ENCODE measurements at places on chromosomes 2 and 18.

- no peak for DNase-seq
Observed at GRCh38 chr2:158716121-158716791, 78.9 kb upstream of the DAPL1 start.

- DNase-seq = no peak
Observed at GRCh38 chr2:222303045-222303827, 4.4 kb upstream of the PAX3 start.

DNA sequence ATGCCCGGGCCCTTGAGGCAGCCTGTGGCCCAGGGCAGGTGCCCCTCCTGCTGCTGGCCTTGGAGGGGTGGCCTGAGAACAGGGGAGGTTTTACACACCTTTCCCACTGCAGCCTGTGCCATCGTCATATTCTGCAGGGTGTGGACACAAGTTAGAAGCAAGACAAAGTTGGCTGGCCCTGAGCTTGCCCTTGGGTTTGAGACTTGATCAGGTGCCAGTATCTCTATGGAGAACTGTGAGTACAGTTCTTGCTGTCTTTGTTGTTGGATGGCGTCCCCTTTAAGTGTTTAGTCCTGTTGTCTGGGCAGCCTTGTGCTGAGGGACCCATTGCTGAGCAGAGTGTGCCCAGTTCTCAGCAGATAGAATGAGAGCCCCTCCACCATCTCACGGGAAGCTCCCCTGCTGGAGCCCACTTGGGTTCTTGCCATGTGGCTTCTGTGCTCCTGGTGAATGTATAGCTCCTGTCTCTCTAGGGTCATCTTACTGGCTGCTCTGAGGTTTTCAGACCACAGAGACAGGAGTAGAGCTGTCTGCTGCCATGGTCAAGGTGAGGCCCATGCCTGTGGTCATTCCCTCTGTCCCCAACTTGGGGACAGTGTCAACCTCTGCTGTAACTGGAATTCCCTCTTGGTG, 115.9 kb downstream of the SH3RF3 start:
- no peak for DNase-seq

DNA sequence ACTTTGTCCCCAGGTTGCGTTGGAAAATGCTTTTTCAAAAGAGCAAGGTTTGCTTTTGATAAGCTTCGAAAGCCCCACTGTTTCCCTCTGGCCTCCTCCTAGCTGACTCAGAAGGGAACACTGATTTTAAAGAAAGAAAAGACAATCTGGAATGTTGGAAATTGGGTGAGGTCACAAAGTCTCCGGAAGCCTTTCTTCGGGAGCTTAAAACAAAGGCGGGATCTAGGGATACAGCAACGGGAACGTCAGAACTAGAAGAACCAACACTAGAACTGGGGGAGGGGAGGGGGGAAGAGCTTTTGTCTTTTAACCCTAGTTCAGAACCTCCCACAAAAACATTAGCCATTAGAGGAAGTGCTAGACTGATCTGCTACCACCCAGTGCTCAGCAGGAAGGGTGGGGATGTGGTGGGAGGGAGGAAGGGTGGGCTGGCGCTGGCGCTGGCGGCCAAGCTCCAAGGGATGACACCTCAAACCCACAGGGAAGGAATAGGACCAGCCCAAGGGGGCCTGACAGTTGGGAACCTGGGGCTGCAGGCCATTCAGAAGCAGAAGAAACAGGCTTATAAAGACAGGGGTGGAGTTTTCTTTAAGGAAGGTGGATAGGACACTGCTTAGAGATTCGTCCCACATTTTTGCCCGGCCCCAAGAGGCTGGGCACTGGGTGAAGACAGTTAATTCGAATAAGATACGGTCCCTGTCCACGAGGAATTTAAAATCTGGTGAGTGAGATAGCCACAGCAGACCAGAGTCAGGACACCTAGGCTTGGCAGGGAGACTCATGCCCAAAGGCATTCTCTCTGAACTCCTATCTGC, 1.7 kb downstream of the TMSB10 start:
- no peak for DNase-seq

DNA sequence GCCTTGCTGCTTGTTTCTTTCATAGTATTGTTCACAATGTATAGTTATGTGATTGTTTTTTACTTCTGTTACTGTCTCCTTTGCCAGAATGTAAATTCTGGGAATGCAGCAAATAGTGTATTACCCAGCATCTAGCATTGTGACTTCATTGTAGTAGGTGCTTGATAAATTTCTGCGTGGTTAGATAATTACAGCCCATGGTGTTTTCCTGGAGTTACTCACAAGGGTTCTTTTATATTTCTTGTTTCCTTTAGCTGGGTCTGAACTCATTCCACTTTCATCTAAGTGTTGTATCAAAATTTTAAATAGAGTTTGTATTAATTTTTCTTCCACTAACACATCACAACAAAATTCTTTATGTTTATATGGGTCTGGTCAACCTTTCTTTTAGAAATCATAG, 132.6 kb downstream of the MAP4K4 start:
- DNase-seq = no peak

GRCh38 chr18:76264876-76265250, 230.2 kb downstream of the ZNF516 start:
- no peak for DNase-seq

DNA sequence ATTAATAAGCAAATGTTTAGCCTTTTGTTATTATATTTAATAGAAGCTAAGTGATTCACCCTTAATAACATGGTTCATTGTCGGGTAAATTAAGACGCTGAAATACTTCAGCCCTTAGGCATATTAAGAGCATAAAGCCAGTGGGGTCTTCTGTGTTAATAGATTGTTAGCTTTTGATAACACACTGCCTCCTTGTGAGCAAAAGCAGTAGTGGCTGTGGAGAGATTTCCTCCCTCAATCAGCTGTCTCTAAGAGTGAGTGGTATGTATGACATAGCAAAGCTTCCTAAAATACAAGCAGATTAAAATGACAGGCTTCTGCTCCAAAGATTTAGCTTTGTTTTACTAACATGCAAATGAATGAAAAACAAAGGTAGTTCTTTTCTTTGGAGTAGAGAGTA, 143.7 kb upstream of the SYT4 start:
- no peak for DNase-seq

GRCh38 chr2:213317929-213318328, 33.7 kb downstream of the SPAG16 start:
- no peak for DNase-seq

DNA sequence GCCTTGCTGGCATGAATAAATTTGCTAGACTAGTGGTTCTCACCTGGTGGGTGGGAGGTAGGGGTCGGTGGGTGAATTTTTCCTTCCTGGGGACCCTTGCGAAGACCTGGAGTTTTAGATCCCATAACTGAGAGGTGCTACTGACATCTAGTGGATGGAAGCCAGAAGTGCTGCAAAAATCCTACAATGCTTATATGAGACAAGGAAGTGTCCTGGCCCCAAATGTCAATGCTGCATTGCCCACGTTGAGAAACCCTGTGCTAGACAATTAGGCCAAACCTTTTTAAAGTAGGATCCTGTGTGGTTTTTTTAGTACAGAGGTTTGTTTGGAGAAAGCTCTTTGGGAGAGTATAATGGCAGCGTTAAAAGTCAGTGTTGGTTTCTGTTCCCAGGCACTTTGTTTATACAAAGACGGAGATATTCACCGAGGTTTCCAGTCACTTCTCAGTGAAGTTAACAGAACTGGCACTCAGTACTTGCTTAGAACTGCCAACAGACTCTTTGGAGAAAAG, 9.6 kb downstream of the SERPINB8 start:
- DNase-seq = no peak

DNA sequence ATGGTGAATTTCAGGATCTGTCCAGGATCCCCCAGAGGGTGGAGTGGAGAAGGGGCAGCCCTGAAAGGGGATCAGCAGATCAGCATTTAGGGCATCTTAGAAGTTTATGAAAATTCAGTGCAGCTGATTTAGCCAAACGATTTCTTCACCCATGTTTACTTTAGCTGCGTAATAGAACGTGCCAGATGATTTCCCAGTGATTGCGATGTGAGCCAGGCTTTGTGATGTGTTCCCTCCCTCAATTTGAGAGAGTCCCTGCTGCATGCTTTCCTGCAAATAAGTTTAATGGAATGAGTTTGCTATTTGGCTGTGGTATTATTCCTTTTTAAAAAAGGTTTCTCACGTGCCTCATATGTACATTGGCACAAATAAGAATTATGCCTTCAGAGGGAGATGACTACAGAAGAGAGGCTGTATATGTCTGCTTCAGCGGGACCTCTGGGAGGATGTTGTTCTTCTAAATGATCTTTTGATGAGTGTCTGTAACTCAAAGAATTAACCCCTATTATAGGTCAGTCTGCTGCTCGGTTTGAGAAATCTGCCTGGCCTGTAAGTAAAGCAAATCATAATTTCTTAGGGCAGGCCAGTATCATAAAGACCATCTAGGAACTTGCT, 111.9 kb downstream of the MRO start:
- DNase-seq = no peak

- DNase-seq = no peak
Observed at GRCh38 chr2:219125225-219125885, 35.3 kb downstream of the NHEJ1 start.

DNA sequence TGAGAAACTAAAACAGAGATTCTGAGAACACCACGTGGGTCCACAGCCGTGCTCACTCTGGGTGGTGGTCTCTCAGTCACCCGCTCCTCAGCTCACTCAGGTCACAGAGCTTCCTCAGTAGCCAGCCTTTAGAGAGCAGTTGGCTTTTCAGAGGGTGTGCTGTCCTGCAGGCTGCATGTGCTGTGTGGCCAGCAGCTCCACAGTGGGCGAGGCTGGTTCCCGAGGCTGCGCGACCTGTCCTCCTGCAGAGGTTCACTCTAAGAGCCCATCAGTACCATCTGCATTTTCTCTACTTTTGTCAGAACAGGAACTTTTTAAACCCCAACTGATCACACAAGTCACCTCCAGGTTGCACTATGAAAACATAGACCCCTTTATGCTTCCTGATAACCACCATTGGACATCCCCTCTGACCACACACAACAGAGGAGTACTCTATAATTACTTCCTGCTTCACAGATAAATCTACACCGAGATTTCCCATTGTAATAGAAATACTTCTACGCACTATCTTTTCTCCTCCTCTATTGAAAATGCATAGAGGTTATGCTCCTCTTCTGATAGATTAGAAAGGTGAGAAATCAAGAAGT, 93.1 kb downstream of the GYPC start:
- DNase-seq = no peak

- no peak for DNase-seq
Observed at GRCh38 chr2:1681323-1682180, 62.8 kb downstream of the PXDN start.

DNA sequence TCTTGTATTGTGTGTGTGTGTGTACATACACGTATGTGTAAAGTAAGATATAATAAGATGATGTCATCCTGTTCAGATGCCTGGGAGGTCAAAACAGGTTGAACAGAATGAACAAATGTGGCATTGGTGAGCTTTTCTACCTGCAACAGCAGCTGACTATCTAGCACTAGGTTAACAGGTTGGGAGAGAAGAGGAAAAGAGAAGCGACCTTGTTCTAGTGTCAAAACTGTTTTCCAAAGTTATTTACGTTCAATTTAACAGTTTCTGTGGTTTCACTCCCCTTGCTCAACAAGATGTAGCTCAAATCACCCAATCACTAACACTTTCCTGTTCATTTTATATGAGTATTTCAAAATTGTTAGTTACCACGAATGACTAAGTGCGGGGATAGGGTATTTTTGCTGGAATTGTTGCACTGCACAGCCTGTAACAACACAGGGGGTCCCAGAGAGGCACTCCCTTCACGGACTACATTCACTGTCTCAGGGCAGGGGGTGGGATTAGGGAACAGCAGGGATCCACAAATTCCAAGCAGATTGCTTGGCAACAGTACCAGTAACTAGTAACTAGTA, 67.5 kb upstream of the DTNB start:
- no peak for DNase-seq

GRCh38 chr2:216371721-216372702, at the start of gene MARCHF4:
TSS of gene MARCHF4 (minus strand) at chr2:216372483. CDS start at chr2:216370260, 2,223 bp downstream.
- no peak for DNase-seq

Data from GM18507 (cell line).